ENCODE measurements at places on chromosomes 7 and 10.

- no peak for DNase-seq
Measured at GRCh38 chr10:125263551-125263950, 103.2 kb upstream of the CTBP2 start.

- no peak for DNase-seq
Measured at GRCh38 chr7:124369310-124369709, 336.4 kb upstream of the TMEM229A start.

DNA sequence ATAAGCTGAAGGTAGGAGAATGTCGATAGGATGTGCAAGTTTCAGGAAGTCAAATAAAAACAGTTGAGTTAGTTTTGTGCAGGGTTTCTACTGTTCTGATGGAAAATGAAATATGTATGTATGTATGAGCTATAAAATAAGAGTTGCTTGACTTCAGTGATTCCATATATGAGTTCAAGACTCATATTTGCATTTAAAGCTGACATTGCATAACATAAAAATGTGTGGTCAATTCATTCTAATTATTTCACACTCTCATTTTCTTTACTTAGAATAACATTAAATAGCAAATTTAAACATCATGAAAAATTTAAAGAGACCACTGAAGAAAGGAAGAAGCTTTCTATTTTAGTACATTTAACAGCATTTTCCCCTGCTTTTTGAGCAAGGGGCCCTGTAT is 37.8 kb downstream of the IFIT5 start:
- no peak for DNase-seq

DNA sequence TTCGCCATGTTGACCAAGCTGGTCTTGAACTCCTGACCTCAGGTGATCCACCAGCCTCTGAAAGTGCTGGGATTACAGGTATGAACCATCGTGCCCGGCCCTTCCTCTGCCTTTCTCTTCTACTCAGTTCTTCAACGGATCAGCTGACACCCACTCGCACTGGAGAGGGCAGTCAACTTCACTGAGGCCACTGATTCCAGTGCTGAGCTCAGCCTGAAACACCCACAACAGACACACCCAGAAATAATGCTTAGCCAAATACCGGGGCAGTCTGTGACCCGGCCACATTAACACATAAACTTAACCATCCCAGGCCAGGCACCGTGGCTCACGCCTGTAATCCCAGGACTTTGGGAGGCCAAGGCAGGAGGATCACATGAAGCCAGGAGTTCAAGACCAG is 119.3 kb upstream of the CHST15 start:
- DNase-seq: no peak

DNA sequence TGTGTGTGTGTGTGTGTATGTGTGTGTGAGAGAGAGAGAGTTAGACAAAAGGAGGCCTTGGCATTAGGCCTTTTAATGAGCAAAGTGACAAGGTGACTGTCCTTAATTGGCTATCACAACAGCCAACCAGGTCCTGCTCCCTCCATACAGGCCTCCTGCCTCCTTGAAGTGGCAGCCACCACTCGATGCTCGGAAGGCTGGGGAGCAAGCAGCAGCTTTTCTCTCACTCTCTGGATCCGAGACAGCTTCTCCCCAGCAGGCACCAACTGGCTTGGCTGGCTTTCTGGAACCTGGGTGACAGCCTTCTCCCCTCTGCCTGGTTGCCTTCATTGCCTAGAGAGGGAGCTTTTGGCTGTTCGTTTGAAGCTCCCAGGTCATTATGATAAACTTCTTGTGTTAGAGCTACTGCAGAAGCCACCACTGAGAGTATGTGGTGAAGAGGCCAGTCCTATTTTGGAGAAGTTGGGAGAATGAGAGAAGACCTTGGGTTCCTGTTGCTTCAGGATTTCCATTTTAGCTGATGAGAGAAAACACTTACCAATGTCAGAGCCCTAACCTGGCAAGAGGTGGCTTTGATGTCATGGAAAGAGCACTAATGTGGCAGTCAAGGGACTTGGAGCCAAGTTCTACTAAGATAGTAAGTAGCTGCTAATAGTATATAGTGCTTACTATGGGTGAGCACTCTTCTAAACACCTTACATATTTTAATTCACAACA is 37.6 kb downstream of the RPS24 start:
- no peak for DNase-seq

- DNase-seq: no peak
Measured at GRCh38 chr10:125641398-125641797, 41.6 kb downstream of the TEX36 start.

- no peak for DNase-seq
Measured at GRCh38 chr10:85225311-85225710, 896.9 kb downstream of the CCSER2 start.

- DNase-seq: no peak
Measured at GRCh38 chr7:89023206-89023605, 227.7 kb upstream of the TEX47 start.

- DNase-seq: no peak
Measured at GRCh38 chr10:10915215-10915614, 102.5 kb upstream of the CELF2 start.

DNA sequence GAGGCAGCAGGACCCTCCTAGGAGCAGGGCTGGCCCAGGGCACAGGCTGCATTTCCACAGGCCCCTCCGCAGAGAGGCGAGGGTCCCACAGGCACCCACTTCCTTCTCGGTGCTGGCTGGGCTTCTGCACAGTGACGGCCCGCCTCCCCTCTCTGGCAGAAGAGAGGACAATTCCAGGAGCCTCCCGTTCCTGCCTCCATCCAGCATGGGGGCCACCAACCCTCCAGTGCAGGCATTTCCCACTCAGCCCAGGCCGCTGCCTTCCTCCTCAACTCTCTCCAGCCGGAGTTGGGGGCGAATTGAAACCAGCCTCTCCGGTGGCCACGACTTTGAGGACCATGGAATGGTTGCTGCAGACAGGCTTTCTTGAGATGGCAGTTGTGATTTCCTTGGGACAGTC is 125.0 kb upstream of the PPP2R2D start:
- no peak for DNase-seq

DNA sequence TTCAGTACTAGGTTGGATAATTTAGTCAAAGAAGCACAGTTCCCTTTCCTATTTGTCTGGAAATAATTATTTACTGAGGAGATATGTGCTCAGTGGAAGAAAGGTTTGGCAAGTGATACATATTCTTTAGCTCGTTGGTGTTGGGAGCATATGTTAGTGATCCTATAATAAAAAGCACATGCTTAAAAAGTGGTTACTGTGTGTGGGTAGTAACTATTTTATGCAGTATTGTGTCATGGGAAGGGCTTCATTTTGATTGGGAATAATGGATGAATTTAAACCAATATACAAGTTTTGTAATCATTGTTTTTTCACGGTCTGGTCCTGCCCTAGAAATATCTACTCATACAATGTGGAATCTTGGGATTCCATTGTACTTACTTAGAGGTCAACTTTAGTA is 188.7 kb upstream of the PPP1R3A start:
- no peak for DNase-seq

GRCh38 chr10:132146941-132147915 is 39.5 kb upstream of the DPYSL4 start:
- DNase-seq: no peak

GRCh38 chr7:33041631-33042428 is 20.7 kb downstream of the NT5C3A start:
- no peak for DNase-seq

DNA sequence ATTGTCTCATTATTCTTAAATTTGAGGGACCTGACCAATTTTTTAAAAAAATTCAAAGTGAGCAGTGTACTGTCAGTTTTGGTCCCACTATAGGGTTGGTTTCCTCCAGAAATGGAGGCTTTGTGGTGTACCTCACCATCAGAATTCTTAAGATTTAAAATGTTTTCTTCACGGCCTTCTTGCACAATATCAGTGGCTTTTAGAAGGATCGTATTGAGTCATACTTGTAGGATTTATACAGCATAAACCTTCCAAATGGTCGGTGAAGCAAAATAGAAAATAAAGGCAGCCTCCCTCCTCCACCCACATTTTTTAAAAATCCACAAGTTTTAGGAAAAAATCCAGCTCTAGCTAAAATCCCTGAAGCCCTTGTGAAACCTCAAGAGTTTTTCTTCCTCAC is 126.4 kb downstream of the RNLS start:
- DNase-seq: no peak

DNA sequence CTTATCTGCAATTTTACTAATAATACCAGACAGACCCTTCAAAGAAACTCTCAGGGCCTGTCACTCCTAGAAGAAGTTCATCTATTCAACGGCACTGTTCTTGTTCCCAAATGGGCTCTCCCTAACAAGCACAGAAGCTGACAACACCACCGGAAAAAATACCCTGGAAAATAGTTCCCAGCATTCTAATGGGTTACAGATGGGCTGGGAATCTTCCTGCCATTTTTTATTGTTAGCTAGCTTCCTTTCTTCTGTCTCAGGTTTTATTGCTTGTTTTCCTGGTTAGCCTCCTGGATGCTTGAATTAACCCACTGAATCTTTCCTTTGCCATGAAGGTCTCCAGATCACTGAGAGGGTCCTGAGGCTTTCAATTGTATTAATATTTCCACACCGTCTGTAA is 689.8 kb upstream of the NRP1 start:
- DNase-seq: no peak

DNA sequence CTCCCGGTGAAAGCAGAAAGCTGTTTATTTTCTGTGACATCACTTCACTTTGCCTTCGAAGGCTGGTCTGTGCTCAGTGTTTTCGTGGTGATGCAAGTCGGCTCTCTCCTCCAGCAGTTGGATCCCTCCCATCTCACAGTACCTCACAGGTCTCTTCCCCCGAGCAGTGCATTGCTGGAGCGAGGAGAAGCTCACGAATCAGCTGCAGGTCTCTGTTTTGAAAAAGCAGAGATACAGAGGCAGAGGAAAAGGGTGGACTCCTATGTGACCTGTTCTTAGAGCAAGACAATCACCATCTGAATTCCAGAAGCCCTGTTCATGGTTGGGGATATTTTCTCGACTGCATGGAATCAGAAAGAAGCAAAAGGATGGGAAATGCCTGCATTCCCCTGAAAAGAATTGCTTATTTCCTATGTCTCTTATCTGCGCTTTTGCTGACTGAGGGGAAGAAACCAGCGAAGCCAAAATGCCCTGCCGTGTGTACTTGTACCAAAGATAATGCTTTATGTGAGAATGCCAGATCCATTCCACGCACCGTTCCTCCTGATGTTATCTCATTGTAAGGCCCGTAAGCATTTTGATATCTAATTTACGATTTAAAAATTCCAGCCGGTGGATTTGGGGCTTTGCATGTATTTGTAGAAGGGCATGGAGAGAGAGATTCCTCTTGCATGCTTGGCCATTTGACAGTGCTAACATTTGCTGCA is at the start of gene LGI1:
LGI1 (plus strand) TSS at position 136 of the 707 bp plus-strand sequence; CDS start at position 345, 209 bp downstream.
- no peak for DNase-seq

DNA sequence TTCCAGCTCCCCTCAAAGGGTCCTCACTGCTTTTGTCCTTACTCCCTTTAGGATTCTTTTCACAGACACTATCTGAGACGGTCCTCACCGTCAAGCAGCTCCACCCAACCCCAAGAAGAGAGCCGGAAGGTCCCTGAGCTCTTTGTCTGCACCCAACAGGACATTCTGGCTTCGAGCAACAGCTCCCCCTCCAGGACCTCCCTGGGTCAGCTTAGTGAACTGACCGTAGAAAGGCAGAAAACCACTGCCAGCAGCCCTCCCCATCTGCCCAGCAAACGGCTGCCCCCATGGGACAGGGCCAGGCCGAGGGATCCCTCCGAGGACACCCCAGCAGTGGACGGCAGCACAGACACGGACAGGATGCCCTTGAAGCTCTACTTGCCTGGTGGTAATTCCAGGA is 19.9 kb downstream of the MINDY4 start:
- DNase-seq: no peak

- no peak for DNase-seq
Measured at GRCh38 chr7:35333265-35333664, 79.4 kb upstream of the TBX20 start.
